ENCODE measurements at places on chromosomes 4 and X. TPM values are rescaled to one million over a fixed set of nuclear protein-coding genes. Genes with fewer than 3 reads are reported as not detected.
A peak's percentile ranks its signal among the peaks of the same experiment; 100 is the strongest.

IBSP gene
- not detected for total RNA-seq

DNA sequence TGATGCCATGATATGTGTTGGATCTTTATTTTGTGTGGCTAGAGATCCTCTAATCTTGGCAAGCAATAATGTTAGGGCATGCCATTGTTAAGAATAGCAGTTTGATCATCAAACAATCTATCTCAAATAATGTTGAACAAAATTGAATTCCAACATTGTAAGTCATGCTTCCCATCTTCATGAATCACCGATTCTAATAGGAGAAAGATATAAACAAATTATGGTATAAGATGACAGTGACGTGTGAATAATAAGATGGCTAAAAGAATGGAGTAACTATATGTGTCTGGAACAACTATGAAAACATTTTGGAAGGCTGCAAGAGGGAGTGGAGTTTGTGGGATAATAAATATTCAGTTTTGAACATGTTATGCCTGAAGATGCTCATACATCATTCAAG is 208.4 kb downstream of the DTHD1 start:
- H3K27me3 ChIP-seq, result no peaks in the 10 kb centered on the region
- no peak overlapping the region for H3K4me3 ChIP-seq
- H3K36me3 ChIP-seq, result no peaks in the 10 kb centered on the region
- no peaks in the 10 kb centered on the region for H3K4me1 ChIP-seq
- no peak overlapping the region for H3K27ac ChIP-seq

DNA sequence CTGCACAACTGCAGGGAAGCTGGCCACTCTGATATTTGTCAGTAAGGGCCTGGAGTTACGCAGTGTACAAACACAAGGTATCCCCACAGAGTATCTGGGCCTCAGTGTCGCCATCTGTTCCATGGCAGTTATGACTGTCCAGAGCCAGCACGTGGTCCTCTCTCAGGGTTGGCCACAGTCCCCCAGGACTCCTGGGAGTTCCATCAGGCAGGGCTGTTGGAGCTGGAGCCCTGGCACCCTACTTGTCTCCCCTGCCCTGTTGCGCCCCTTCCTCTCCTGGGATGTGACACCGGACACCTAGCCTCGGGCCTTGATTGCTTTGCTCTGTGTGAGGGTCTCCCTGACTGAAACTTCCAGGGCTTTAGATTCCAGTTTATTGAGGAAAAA is 8.4 kb downstream of the HTRA3 start:
- no peaks in the 10 kb centered on the region for H3K27me3 ChIP-seq
- no peaks in the 10 kb centered on the region for H3K36me3 ChIP-seq
- H3K4me1 ChIP-seq, result peaks cover 32% of the 10 kb centered on the region
- H3K27ac ChIP-seq, result peak overlapping the region; percentile 20
- DNase-seq, result peak; percentile 34

- no peaks in the 10 kb centered on the region for H3K27me3 ChIP-seq
- no peaks in the 10 kb centered on the region for H3K4me1 ChIP-seq
- no peak overlapping the region for H3K27ac ChIP-seq
- no peaks in the 10 kb centered on the region for H3K36me3 ChIP-seq
- DNase-seq, result peak; percentile 65
These were observed 14.3 kb upstream of the FAM241A start for GRCh38 chr4:112130906-112131305.

GRCh38 chr4:129362691-129363274 is 266.8 kb downstream of the C4orf33 start:
- H3K4me1 ChIP-seq, result no peaks in the 10 kb centered on the region
- no peak overlapping the region for H3K27ac ChIP-seq
- no peak overlapping the region for H3K4me3 ChIP-seq
- no peaks in the 10 kb centered on the region for H3K36me3 ChIP-seq

DNA sequence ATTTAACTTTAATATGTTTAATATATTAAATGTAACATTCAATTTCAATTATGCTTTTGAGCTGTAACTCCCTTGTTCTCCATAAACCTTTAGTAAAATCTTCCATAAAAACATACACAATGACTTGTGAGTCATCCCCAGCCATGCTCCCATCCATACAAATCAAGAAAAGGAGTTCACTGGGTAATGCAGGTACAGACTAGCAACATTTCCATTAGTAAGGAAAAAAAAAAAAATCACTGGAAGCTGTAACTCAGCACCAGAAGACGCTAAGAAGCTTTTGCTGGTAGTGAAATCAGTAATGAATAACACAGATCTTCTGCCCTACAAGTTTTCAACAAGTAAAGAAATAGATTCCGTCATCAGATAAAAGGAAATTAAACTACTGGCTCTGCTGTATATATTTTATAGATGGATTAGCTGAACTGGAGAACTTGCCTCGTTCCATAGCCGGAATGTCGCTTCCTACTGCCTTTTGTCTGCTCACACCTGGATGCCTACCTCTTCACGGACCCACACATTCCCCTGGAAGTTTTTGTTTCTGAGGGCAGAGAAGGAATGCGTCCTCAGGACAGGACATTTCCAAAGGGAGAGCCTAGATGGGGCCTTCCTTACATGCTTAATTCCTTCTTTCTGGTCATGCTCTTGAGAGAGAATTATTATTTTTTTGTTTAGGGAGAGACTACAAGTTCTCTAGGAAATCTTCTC is 298.4 kb upstream of the ANKRD50 start:
- H3K27ac ChIP-seq, result no peak overlapping the region
- no peak for DNase-seq

MAGEB17 gene
- not detected for total RNA-seq

GRCh38 chr4:118969359-118969758 is 80.7 kb downstream of the SYNPO2 start:
- H3K36me3 ChIP-seq, result no peaks in the 10 kb centered on the region
- DNase-seq, result peak; percentile 88
- peak overlapping the region; percentile 17 for H3K4me3 ChIP-seq
- peaks cover 20% of the 10 kb centered on the region for H3K4me1 ChIP-seq
- no peaks in the 10 kb centered on the region for H3K27me3 ChIP-seq

GRCh38 chr4:105414316-105414715 is 59.5 kb downstream of the PPA2 start:
- H3K27ac ChIP-seq, result no peak overlapping the region
- H3K4me1 ChIP-seq, result no peaks in the 10 kb centered on the region
- no peak overlapping the region for H3K4me3 ChIP-seq
- no peaks in the 10 kb centered on the region for H3K27me3 ChIP-seq
- DNase-seq, result no peak
- H3K36me3 ChIP-seq, result peaks cover 2% of the 10 kb centered on the region

GRCh38 chr4:15400226-15400625 is 27.6 kb upstream of the C1QTNF7 start:
- no peak overlapping the region for H3K27ac ChIP-seq
- H3K4me1 ChIP-seq, result peaks cover 11% of the 10 kb centered on the region
- no peaks in the 10 kb centered on the region for H3K27me3 ChIP-seq
- no peak for DNase-seq

GRCh38 chrX:97637289-97637688 is 753.6 kb downstream of the RPA4 start:
- no peak overlapping the region for H3K4me3 ChIP-seq
- no peaks in the 10 kb centered on the region for H3K36me3 ChIP-seq
- H3K4me1 ChIP-seq, result no peaks in the 10 kb centered on the region
- DNase-seq, result no peak
- no peak overlapping the region for H3K27ac ChIP-seq
- no peaks in the 10 kb centered on the region for H3K27me3 ChIP-seq

DNA sequence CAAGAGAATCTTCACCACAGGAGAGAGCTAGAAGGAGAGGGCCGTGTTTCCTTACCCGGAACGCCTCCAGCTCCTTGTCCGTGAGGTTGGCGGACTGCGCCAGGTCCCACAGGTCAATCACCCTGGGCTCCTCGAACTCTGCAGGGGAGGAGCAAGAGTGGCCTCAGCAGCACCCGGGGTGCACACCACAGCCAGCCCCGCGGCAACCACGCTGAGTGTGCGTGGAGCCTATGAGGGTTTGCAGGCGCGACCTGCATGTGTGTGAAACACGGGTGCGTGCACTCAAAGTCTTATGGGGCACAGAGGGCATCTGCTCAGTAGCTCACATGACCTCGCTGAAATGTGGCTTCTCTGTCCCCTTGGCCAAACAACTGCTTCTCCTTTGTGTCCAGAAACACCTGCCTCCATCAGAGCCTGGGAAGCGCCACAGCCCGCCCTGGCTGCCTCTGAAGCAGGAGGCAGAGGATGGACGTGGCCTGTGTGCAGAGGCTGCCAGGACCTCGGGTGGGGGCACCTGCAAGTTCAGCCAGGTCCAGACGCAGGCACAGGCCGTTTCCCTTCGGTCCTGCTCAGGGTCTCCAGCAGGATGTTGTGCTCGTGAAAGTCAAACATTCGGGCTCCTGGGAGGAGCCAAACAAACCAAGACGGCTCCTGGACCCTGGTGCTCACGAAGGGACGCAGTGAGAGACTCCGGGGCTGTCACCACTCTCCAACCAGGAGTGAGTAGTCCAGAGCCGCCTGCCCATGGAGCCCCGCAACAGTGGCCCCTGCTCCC is 16.0 kb downstream of the LRPAP1 start:
- no peaks in the 10 kb centered on the region for H3K27me3 ChIP-seq
- DNase-seq, result no peak
- no peaks in the 10 kb centered on the region for H3K4me1 ChIP-seq
- H3K4me3 ChIP-seq, result no peak overlapping the region
- no peak overlapping the region for H3K27ac ChIP-seq

PSMD10 gene
- total RNA-seq, result 86.3 TPM

DNA sequence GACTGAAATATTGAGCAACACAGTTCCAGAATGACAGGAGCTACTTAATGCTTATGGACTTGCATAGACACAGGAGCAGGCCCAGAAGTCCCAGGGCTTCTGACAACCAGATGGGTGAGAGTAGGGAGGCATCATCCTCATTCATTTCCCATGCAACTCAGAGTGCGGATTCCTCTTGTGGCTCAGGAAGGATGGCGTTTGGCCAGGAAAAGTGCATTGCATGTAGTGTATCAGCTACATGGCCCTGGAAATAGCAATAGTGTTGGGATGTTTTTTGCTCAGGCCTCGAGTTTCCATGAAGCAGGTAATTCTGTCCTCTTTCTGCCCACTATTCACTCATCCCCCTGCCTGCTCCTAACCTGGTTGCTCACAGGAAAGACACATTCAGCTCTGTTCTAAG is 136.6 kb downstream of the PDGFRA start:
- H3K27me3 ChIP-seq, result no peaks in the 10 kb centered on the region
- no peaks in the 10 kb centered on the region for H3K36me3 ChIP-seq
- no peak overlapping the region for H3K4me3 ChIP-seq
- no peak overlapping the region for H3K27ac ChIP-seq

- H3K4me1 ChIP-seq, result no peaks in the 10 kb centered on the region
- no peak overlapping the region for H3K4me3 ChIP-seq
- H3K27me3 ChIP-seq, result no peaks in the 10 kb centered on the region
- no peak for DNase-seq
- H3K36me3 ChIP-seq, result no peaks in the 10 kb centered on the region
- no peak overlapping the region for H3K27ac ChIP-seq
These were observed 434.9 kb downstream of the PDGFC start for GRCh38 chr4:156536661-156537060.

- no peaks in the 10 kb centered on the region for H3K27me3 ChIP-seq
- no peak for DNase-seq
- no peaks in the 10 kb centered on the region for H3K36me3 ChIP-seq
- no peaks in the 10 kb centered on the region for H3K4me1 ChIP-seq
- H3K4me3 ChIP-seq, result no peak overlapping the region
These were observed 28.1 kb downstream of the CASP6 start for GRCh38 chr4:109675181-109675580.

- peaks cover 6% of the 10 kb centered on the region for H3K4me1 ChIP-seq
- no peaks in the 10 kb centered on the region for H3K36me3 ChIP-seq
- no peak overlapping the region for H3K4me3 ChIP-seq
- H3K27me3 ChIP-seq, result no peaks in the 10 kb centered on the region
- peak; percentile 96 for DNase-seq
- peak overlapping the region; percentile 55 for H3K27ac ChIP-seq
These were observed 335.8 kb downstream of the PABPC4L start for GRCh38 chr4:133865612-133866327.

DNA sequence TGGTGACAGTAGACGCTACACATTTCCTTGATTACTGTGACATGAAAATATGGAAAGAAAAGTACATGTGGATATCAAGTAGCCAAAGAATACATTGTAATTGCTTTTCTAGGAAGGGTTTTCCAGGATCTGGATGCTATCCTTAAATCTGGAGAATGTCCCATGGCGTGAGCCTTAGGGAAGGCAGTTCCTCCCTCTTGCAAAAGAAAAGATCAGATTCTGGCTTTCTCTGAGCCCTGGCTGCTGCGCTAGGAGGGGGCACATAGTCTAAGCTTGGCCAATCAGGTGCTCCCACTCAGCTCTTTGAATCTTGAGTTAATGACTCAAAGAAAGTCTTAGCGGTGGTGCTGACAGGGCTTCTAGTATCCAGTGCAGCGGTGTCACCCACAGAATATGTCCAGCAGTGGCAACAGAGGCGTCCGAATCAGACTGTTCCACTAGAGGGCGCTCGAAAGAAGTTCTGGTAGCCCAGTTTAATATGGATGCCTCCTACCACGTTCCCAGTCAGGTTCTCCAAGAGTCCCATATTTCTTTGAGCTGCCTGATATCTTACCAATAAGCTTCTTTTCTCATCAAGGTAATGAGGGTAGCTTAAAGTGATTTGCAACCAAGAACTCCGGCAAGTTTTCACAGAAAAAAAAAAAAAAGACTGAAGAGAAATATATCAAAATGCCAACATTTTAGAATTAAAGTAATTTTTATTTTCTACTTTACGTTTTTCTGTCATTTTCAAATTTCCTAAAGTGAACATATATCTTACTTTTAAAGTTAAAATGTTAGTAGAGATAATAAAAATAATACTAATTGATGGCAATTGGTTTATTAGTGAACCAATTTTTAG is 213.4 kb upstream of the S100G start:
- H3K4me3 ChIP-seq, result no peak overlapping the region
- no peaks in the 10 kb centered on the region for H3K36me3 ChIP-seq
- no peak overlapping the region for H3K27ac ChIP-seq
- peaks cover 2% of the 10 kb centered on the region for H3K4me1 ChIP-seq
- H3K27me3 ChIP-seq, result no peaks in the 10 kb centered on the region
- DNase-seq, result peak; percentile 51

- no peaks in the 10 kb centered on the region for H3K27me3 ChIP-seq
- H3K4me1 ChIP-seq, result peaks cover 8% of the 10 kb centered on the region
- H3K36me3 ChIP-seq, result no peaks in the 10 kb centered on the region
- DNase-seq, result peak; percentile 79
These were observed 340.9 kb upstream of the CTSO start for GRCh38 chr4:156294577-156294976.

GRCh38 chr4:4519297-4519894 is 22.5 kb downstream of the STX18 start:
- H3K27ac ChIP-seq, result no peak overlapping the region
- no peak for DNase-seq
- H3K4me3 ChIP-seq, result no peak overlapping the region
- H3K36me3 ChIP-seq, result no peaks in the 10 kb centered on the region
